ENCODE measurements at places on chromosomes 5 and 9. TPM values are rescaled to one million over a fixed set of nuclear protein-coding genes. Genes with fewer than 3 reads are reported as not detected.

The SURF4 gene
- total RNA-seq, result 164 TPM

The POU5F2 gene
- 1.1 TPM for total RNA-seq

The FBXW5 gene
- total RNA-seq, result 123 TPM

The FOXD1 gene
- not detected for total RNA-seq

The OBP2B gene
- not detected for total RNA-seq

The ERCC8 gene
- 9.9 TPM for total RNA-seq

The LRRC70 gene
- total RNA-seq, result 0.47 TPM

The PTGDS gene
- total RNA-seq, result 24.0 TPM

The GABRA1 gene
- total RNA-seq, result not detected

The RIMOC1 gene
- 24.3 TPM for total RNA-seq

The CER1 gene
- total RNA-seq, result not detected

The BRINP1 gene
- not detected for total RNA-seq

The DBH gene
- total RNA-seq, result not detected

The DMRTA1 gene
- not detected for total RNA-seq

The NRG2 gene
- not detected for total RNA-seq

Measured in activated CD4-positive, alpha-beta T cell treated with anti-CD3 and anti-CD28 coated beads, Interleukin-2, amount 10 ng/mL, durations not matched to agents 7 days and 5 days (primary cell).